ENCODE measurements at places on chromosomes 1 and 21. TPM values are rescaled to one million over a fixed set of nuclear protein-coding genes. Genes with fewer than 3 reads are reported as not detected.

GJA9 gene
- not detected for polyA plus RNA-seq

SOX13 gene
- polyA plus RNA-seq, result 1.7 TPM

JTB gene
- 257 TPM for polyA plus RNA-seq

ACOT11 gene
- polyA plus RNA-seq, result not detected

RIT1 gene
- polyA plus RNA-seq, result 83.5 TPM

ASPM gene
- 1.0 TPM for polyA plus RNA-seq

HSD3B2 gene
- not detected for polyA plus RNA-seq

PAPPA2 gene
- polyA plus RNA-seq, result 0.59 TPM

MSH4 gene
- polyA plus RNA-seq, result 0.43 TPM

C8B gene
- polyA plus RNA-seq, result not detected

AUNIP gene
- 0.48 TPM for polyA plus RNA-seq

WLS gene
- 8.8 TPM for polyA plus RNA-seq

CHIA gene
- polyA plus RNA-seq, result not detected

FCRL5 gene
- not detected for polyA plus RNA-seq

DNALI1 gene
- polyA plus RNA-seq, result 33.5 TPM

IQCC gene
- 5.6 TPM for polyA plus RNA-seq

RAD54L gene
- not detected for polyA plus RNA-seq

FAM72D gene
- polyA plus RNA-seq, result not detected

PCP4 gene
- polyA plus RNA-seq, result 10.1 TPM

OR6K3 gene
- not detected for polyA plus RNA-seq

INTS11 gene
- 132 TPM for polyA plus RNA-seq

LEFTY1 gene
- 2.7 TPM for polyA plus RNA-seq

EXTL1 gene
- 2.7 TPM for polyA plus RNA-seq

NR0B2 gene
- polyA plus RNA-seq, result not detected

TAL1 gene
- not detected for polyA plus RNA-seq

TOE1 gene
- polyA plus RNA-seq, result 16.8 TPM

C1QB gene
- polyA plus RNA-seq, result not detected

TEX50 gene
- not detected for polyA plus RNA-seq

EDN2 gene
- polyA plus RNA-seq, result not detected

AMY2A gene
- 1.3 TPM for polyA plus RNA-seq

PRR9 gene
- polyA plus RNA-seq, result not detected

PSMA5 gene
- 99.8 TPM for polyA plus RNA-seq

OR2T33 gene
- polyA plus RNA-seq, result not detected

KCNJ6 gene
- 1.4 TPM for polyA plus RNA-seq

ELAPOR1 gene
- polyA plus RNA-seq, result 18.8 TPM

NEGR1 gene
- 47.4 TPM for polyA plus RNA-seq

MARK1 gene
- polyA plus RNA-seq, result 39.3 TPM

L1TD1 gene
- polyA plus RNA-seq, result not detected

COL6A2 gene
- not detected for polyA plus RNA-seq

ZNF670 gene
- polyA plus RNA-seq, result 10.6 TPM

CD84 gene
- not detected for polyA plus RNA-seq

ESRRG gene
- polyA plus RNA-seq, result 4.9 TPM

VANGL1 gene
- 0.40 TPM for polyA plus RNA-seq

TM2D1 gene
- polyA plus RNA-seq, result 161 TPM

CADM3 gene
- 91.2 TPM for polyA plus RNA-seq

SLC6A9 gene
- polyA plus RNA-seq, result 1.3 TPM

TCHH gene
- polyA plus RNA-seq, result 0.26 TPM

SLC1A7 gene
- not detected for polyA plus RNA-seq

CD58 gene
- 1.8 TPM for polyA plus RNA-seq

RBP7 gene
- not detected for polyA plus RNA-seq

LEMD1 gene
- 67.6 TPM for polyA plus RNA-seq

Measured in neural cell (in vitro differentiated cells).